T-helper 17 cell (primary cell): ENCODE measurements at places on chromosomes 7 and 10.

GRCh38 chr10:75083972-75084833, 27.3 kb upstream of the SAMD8 start:
- no peak for DNase-seq

DNA sequence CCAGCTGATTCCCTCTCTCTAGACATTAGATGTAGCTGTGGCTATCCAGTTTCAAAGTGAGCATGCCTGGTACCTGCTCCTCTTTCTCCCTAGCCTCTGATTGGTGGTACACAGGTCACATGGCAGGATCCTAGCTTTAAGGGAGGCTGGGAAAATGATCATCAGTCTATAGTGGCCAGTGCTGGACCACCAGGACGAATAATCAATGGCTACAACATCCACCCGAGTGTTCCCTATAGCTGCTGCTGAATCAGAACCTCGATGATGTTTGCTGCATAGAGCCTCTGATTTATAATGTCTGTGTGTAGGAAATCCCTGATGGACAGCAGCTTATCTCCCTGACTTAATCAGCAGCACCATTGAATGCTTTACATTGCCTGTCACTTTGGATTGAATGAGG, 28.9 kb upstream of the LMTK2 start:
- DNase-seq: no peak

DNA sequence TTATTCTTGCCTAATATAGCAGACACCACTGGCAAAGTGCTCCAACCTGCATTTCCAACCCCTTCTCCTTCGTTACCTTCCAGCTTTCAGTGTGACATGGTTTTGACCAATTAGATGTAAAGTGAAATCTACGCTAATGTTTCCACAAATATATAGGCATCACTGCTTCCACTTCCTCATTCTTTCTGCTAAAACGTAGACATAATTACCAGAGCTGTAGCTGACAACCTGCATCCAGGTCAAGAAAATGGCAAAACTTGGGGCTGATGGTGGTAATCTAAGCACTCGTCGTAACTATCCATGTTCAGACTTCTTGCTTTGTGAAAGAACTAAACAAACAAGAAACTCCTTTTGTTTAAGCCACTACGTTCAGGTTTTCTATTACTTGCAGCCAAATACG, 41.8 kb upstream of the COL1A2 start:
- DNase-seq: no peak

GRCh38 chr7:132200141-132200540, 376.1 kb downstream of the PLXNA4 start:
- DNase-seq: no peak

GRCh38 chr10:80552151-80552646, 14.5 kb downstream of the SH2D4B start:
- no peak for DNase-seq

GRCh38 chr10:124614003-124614659, 130.0 kb downstream of the FAM53B start:
- no peak for DNase-seq
